ENCODE measurements at places on chromosomes 11 and 22.

DNA sequence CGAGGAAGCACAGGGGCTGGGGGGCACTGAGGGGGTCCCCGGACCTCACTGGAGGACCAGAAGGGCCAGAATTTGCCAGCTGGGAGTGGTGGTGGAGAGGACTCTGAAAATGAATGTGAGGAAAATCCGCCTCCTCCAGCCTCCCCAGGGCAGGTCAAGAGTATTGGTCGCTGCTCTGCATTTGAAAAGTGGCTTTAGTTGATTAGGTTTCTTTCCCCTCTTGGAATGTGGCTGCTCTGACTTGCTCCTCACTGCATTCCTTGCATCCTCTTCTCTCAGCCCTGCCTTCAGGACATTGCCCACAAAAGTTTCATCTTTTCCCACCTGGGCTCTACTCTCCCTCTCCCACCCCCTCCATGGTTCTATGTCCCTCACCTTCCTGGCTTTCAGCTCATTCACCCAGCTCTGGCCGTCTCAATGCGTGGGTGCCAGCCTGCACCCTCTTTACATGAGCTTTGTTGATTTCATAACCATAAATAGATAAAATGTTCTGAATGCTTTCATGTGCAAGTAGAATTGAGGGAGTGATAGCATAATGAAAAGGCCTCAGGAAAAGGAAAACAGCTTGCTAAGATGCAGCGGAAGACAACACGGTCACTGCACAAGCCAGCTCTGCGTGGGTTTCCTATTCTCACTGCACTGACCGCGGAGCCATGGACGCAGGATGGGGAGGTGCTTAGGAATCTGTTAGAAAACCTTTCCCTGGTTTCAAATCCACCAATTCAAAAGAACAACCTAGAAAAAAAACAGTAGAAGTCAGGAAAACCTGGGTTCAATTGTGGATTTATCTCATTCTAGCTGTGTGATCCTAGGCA lies 6.5 kb upstream of the NPAS4 start:
- DNase-seq = no peak

GRCh38 chr11:70364745-70365543 lies 33.4 kb upstream of the CTTN start:
- DNase-seq = peak; percentile 9

GRCh38 chr11:12417691-12418611 lies 40.6 kb downstream of the PARVA start:
- no peak for DNase-seq

DNA sequence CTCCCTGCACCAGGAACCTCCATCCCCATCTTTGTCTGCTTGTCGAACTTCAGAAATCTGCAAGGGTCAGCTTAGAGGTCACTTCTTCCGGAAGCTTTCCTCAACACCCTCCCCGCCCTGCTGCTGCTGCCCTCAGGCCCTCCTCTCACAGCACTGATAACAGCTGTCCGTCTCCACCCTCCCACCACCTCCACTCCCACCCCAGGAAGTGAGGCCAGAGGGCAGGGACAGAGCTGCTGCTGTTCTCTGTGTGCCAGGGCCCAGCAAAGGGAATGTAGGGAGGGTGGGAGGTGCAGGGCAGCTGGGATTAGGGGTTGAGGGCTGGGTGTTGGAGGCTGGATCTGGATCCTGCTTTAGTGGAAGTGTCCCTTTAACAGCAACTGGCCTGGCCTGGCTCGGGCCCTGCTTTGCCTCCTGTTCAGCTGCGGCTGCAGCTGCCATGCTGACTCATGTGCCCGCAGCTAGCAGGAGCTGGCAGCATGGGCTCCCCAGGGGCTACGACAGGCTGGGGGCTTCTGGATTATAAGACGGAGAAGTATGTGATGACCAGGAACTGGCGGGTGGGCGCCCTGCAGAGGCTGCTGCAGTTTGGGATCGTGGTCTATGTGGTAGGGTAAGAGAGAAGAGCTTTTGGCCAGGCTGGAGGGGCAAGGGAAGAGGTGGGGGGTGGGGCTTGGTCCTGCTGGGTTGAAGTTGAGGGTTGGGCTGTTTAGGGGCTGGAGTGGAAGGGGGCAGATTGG lies at the start of gene P2RX6:
Gene P2RX6, plus strand, starts transcription at position 440 of the 740 bp plus-strand sequence. Its CDS starts 10 bp downstream, at position 450.
- DNase-seq = no peak

GRCh38 chr11:130437848-130438247 lies 9.4 kb upstream of the ADAMTS8 start:
- DNase-seq = no peak

DNA sequence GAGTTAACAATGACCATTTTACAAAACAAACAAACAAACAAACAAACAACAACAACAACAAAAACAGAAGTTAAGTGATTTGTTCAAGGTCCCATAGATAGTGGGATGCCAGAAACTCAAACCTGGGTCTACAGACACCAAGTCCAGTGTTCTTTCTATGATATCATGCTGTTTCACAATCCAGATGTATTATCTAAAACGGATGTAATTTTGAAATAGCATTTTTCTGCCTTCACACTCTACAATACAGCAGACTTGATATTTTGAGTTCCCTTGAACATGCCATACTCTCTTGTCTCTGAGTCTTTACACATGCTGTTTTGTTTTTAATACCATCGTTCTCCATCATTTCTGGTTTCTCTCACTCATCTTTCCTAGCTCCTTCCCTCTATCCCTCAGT lies 104.5 kb downstream of the RELT start:
- no peak for DNase-seq

DNA sequence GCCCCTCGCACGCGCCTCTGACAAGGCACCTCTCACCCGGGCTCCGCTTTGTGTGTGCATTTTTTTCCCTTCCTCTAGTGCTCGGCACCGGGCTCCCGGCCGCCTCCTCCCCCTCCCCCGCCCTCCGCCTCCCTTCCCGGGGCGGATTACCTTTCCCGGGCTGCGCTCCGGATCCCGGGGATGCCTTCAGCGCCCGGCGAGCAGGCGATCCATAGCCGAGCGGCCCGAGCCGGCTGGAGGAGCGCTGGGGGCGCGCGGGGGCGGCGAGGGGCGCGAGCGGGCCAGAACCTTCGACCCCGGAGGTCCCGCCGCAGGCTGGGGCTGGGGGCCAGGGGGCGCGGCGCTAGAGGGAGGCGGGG lies 282 bp downstream of the MPPED2 start:
- DNase-seq = no peak

DNA sequence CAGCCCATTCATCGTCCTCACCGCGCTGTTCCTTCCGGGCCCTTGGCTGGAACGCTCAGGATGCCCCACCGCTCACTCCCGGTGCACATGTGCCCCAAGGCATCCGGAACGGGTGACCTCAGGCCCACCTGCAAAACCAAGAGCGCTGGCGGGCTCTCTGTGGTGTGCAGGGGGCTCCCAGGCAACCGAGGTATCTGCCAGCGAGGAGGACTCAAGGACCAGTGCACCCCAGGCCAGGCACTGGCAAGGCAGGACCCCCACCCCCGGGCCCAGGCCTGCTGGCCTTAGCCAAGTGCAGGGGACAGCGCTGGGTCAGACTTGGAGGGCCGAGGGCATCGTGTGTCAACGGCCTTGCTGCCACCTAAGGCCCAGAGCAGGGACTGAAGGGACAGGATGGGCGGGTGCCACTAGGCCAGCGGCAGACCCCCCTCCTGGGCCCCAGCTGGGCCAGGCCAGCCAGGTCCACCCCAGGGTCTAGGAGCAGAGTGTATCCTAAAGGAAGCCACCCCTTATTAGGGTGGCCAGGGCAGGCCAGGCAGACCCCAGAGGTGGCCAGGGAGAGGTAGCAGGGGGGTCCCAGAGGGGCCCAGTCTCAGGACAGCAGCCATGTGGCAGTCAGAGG lies 8.5 kb downstream of the TNNT3 start:
- DNase-seq = no peak

DNA sequence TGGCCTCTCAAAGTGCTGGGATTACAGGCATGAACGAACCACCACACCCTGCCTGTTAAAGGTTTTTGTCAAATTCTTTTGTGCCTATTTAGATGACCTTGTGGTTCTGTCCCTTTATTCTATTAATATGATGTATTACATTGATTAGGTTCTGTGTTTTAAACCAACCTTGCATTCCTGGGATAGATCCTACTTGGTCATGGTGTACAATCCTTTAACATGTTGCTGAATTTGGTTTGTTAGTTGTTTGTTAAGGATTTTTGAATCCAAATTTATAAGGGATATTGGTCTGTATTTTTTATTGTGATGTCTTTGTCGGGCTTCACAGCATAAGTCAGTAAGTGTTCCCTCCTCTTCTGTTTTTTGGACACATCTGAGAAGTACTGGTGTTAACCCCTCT lies 29.0 kb upstream of the CLDN5 start:
- DNase-seq = no peak

GRCh38 chr11:95680169-95680929 lies 109.2 kb downstream of the FAM76B start:
- DNase-seq = no peak

GRCh38 chr11:121131656-121132055 lies 30.6 kb downstream of the TECTA start:
- DNase-seq = no peak

GRCh38 chr22:27978317-27978716 lies 59.3 kb upstream of the PITPNB start:
- DNase-seq = no peak

DNA sequence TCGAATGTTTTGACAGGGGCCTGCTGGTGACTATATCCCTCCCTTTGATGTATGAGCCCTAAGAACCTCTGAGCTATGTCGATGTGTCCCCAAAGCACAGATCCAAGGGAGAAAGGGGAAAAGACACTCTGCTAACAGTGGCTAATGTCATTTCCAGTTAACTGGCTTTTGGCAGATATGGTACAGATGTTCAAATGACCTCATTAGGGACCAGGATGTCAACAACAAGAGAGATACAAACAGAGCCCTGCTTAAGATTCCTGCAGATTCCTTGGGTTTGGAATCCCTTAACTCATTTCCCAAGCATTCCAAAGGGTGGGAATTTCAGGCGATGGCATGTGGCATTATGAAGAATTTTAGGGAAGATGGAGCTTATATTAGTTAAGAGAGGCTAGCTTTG lies 517.3 kb downstream of the SOX6 start:
- DNase-seq = no peak

DNA sequence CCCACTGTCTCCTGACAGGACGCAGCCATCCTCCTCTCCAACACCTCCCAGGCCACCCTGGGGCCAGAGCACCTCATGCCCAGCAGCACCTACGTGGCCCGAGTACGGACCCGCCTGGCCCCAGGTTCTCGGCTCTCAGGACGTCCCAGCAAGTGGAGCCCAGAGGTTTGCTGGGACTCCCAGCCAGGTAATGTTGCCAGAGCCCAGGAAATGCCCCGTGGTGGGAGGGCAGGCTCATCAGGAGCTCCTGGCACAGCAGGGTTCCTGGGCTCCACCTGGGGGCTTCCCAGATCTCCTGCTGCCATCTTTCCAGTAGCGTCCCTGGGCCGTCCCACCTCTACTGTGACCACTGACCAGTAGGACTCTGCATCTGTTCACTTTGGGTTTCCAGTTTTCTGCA lies 16.2 kb downstream of the CSF2RB start:
- no peak for DNase-seq

DNA sequence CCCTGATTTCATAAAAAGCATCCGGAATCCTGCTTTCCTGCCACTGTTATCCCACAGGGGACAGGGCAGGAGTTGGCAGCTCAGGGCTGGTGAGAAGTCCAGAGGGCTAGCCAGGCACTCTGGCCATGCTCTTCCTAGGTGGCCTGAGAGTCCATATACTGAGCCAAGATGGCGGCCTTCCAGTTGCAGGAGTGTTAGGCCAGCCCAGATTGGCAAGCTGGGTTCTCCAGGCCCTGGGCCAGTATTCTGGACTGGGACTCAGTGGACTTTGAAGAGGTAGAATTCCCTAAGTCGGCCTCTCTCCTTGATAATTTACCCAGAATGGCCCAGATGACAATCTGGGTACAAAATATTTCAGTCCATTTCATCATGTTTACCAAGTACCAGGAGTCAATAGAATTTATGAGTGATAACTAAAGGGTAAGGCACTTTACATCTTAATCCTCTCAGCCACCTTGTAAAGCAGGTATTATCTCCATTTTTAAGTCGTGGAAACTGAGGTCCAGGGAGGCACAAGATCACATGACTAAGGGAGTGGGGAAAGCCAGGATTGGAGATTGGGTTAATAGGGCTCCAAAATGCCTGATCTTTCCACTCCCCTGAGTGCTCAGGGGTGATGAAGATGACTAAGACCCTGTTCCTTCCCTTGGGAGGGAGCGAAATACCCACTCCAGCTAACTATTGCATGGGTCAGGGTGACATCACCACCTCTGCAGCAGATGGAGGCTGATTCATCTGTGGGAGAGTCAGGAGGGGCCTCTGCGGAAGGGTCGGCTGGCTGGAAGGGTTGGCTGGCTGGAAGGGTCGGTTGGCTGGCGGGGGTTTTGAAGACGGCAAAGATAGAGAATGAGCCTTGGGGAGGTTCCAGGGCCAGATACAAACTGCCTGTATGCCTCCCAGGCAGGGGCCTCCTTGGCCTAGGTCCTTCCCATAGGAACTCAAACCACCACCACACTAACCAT lies 1.2 kb upstream of the MICALL1 start:
- DNase-seq = no peak

DNA sequence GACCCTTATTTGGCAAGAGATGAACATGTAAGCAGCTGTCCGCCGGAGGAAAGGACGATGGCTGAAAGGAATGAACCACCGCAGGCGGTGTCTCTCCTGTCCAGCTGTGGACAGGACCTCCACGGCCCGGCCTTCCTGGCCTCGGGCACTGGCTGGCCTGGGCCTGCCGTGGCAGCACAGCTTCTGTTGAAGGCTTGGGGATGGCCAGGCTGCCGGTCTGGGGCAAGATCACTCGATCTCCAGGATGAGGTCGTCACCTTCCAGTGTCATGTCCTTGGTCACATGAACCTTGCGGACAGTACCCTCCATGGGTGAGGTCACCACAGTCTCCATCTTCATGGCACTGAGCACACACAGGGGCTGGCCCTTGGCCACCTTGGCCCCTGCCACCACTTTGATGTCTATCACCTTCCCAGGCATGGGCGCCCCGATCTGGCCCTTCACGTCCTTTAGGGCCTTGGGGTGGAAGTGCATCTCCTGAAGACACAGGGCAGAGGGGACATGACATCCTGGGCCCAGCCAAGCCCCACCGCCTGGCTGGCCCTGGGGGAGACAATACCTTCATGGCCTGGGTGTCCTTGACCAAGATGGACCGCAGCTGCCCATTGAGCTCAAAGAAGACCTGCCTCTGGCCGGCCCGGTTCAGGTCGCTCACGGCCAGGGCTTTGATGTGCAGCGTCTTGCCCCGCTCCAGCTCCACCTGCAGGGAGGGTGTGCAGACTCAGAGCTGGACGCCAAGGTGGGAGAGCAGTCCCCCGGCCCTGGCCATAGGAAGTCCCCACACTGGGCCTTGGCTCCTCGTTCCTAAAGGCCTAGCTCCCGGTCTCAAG lies 5.6 kb downstream of the RCE1 start:
- no peak for DNase-seq
